Fibroblast of villous mesenchyme (primary cell): ENCODE measurements at places on chromosomes 5 and 9.
A peak's percentile ranks its signal among the peaks of the same experiment; 100 is the strongest.

DNA sequence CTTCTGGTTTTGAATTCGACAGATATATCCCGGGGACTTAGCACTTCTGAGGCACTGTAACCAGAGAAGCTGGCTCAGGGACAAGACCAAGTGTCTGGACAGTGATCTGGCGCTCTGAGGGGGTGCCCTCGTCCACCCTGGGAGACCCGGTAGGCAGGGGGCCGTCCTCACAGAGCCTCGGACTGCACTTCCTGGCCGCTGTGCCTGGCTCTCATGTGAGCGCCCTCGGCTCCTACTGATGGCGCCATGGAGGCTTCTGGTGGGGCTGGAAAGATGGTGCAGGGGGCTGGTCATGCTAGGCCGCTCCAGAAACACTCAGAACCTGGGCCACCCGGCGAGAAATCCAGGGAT is 18.8 kb upstream of the SLC6A3 start:
- DNase-seq: no peak

GRCh38 chr5:5363045-5363444 is 59.4 kb upstream of the ICE1 start:
- no peak for DNase-seq

DNA sequence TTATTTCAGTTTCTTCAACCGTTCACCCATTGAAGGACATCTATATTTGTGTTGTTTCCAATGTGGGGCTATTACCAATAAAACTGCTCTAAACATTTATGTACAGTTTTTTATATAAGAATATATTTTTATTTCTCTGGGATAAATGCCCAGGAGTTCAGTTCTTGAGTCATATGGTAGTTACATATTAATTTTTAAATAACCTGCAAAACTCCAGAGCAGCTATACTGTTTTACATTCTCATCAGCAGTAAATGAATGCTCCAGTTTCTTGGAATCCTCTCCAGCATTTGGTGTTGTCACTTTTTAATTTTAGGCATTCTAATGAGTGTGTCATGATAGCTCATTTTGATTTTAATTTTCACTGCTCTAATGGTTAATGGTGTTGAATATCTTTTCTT is 36.2 kb downstream of the CDK7 start:
- DNase-seq: no peak

GRCh38 chr5:1445313-1445688 is at the start of gene SLC6A3:
SLC6A3 (minus strand) TSS chr5:1445440; CDS start chr5:1443197, 2,243 bp downstream.
- DNase-seq: peak; percentile 21

DNA sequence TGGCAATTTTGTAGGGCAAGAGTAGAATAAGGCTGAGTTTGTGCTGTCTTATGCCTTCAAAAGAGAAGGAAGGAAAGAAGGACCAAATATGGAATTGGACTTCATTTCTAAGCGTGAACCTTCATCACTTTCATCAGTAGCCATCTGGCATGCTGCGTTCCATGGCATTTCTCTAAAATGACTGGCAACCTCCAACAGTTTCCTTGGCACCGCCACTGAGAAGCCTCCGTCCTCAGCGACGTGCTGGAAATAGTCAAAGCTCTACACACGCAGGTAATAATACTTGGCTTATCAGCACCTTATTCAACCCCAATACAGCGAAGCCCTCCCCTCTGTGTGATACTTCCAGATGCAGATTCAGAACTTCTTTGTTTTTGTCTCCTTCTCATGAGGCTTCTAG is 169.7 kb upstream of the CD180 start:
- no peak for DNase-seq

GRCh38 chr5:144451187-144451973 is 280.7 kb downstream of the KCTD16 start:
- DNase-seq: peak; percentile 2

DNA sequence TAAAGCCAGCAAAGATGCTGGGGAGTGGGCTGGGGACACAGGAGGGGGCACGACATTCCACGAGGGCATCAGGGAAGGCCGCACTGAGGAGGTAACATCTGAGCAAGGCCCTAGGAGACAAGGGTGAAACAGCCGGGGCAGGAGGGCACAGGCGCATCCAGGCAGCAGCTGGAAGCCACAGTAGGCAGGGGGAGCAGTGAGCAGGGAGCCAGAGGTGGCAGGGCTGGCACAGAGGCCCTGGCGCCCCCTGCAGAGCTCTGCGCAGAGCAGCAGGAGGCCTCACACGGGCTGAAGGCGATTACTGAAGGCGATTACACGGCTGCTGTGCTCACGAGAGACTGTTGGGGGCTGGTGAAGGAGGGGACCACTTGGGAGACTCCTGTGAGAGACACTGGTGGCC is 15.4 kb downstream of the LMAN2 start:
- no peak for DNase-seq
